ENCODE measurements at places on chromosomes 2 and 18.

GRCh38 chr2:235658351-235659174, 164.7 kb downstream of the AGAP1 start:
- DNase-seq, result no peak

GRCh38 chr2:98881153-98881650, 54.8 kb downstream of the CRACDL start:
- DNase-seq, result no peak

DNA sequence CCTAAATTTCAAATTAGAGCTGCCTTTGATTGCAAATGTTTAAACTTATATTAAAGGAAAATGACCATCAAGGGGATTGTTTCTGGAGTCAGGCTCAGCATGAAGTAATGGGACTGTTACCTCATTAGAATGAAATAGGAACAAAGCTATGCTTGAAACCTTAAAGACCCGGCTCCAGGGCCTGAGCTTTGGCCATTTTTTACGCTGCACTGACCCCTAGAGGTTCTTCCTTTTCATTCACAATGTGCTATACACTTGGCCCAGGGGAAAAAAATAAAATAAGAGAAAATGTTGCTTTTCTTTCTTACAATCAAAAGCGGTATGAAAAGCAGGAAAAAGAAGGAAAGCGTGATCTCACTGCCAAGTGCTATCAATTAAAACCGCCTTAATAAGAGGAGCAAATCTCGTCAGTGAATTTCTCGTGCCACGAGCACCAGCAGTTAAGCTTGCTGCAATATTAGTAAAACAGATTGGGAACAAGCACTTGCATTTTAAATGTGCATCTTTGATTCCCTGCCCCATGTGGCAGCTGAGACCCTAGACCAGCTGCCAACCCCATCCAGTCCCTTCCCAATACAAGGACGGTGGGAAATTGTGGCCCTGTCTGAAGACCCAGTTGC, 96.6 kb downstream of the MBD2 start:
- no peak for DNase-seq

- DNase-seq, result no peak
Observed at GRCh38 chr2:136444323-136444722, 321.0 kb upstream of the THSD7B start.

DNA sequence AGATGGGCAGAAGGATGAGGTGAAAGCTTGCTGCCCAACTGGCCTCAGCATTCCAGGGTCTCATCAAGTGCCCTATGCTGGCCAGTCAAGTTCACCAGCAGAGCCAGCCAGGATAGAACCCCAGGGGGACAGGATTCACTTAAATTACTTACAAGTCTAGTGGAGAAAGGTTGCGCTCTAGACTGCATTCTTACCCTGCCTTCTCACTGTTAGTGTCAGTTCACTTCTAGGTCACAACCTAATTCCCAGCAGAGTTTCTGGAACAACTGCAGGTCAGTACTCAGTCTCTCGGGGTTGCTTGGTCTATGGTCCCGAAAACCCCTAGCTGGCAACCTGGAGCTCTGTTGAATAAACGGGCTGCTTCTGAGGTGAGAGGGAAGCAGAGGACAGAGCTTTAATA, 32.9 kb upstream of the GALNT14 start:
- no peak for DNase-seq

DNA sequence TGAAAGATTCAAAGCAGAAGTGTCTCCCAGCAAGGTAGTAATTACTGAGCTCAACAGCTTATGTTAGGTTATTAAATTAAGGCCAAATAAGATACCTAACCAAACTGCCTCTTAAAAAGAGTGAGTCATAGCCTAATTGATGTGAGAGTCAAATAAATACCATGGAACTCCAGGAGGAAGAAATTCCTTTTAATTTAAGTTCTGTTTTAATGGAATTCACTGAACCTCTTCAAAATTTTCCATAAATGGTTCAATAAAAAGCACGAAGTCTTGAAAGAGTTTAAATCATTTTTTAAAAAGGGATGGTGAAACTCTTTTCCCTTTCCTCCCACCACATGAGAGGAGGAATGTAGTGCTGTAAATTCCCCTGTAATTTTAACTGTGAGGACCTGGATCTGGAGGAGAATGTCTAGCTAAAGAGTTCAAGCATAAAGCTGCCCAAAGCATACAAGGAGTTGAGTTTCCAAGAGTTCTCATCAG, 180.8 kb upstream of the MMADHC start:
- no peak for DNase-seq

GRCh38 chr2:26577442-26578112, 63.6 kb downstream of the CIB4 start:
- DNase-seq, result peak; percentile 30

DNA sequence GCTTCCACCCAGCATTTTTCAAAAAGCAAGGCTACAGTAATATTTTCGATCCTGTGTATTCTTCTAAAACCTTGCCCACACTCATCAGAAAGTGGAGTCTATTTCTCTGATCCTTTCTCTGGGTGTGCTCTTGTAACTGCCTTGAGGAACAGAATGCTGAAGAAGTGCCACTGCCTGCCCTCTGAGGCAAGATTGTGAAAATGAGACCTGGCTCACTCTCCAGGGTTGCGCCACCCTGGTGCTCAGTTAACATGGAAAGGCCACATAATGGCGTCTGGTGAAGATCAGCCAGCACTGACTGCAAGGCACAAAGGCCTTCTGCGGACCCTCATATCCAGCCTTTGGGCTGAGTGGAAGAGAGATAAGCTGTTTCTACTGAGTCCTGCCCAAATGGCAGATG, 11.2 kb upstream of the SH3RF3 start:
- no peak for DNase-seq

GRCh38 chr18:70720607-70721006, 431.8 kb downstream of the SOCS6 start:
- no peak for DNase-seq

DNA sequence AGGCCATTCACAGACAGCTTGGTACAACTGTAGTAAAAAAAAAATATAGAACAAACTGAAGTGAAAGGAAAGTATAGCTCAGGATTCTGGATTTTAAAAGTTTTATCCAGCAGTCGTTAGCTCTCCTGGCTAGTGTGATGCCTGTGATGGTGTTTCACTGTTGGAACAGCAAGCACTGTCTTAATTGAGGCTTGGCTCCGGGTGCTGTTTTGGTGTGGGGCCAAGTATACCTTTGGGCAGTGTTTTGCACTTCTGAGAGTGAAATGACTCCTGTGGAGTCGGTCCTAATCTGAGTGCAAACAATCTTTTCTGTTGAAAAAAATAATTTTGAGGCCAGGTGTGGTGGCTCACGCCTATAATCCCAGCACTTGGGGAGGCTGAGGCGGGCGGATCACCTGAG, 28.7 kb upstream of the RAB1A start:
- no peak for DNase-seq

GRCh38 chr2:240128608-240129145, 7.4 kb downstream of the COPS9 start:
- DNase-seq, result no peak

GRCh38 chr18:9619990-9620389, 5.6 kb upstream of the PPP4R1 start:
- DNase-seq, result no peak

DNA sequence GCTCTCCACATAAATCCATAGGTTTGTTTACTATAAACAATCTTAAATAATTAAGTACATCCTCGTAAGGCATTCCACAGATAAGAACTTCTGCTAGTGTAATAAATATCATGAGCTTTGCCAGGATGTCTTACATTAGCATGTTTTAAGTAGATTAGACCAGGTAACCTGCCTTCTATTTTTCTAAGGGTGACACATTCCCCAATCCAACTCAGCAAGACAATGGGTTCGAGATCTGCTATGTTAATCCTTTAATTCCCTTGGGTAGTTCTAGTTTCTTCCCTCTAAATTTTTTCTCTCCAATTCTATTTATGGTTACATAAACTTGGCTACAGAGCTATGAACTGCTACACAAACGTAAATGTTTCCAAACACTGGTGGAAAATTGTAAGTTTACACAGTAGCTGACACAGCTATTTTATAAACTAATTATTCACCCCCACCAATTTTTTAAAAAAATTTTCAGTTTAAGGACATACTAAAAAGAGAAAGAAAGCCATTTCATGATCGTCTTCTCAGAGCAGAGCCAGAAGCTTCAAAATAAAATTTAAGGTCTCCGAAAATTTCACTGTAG, 386.5 kb upstream of the SLC39A10 start:
- no peak for DNase-seq

DNA sequence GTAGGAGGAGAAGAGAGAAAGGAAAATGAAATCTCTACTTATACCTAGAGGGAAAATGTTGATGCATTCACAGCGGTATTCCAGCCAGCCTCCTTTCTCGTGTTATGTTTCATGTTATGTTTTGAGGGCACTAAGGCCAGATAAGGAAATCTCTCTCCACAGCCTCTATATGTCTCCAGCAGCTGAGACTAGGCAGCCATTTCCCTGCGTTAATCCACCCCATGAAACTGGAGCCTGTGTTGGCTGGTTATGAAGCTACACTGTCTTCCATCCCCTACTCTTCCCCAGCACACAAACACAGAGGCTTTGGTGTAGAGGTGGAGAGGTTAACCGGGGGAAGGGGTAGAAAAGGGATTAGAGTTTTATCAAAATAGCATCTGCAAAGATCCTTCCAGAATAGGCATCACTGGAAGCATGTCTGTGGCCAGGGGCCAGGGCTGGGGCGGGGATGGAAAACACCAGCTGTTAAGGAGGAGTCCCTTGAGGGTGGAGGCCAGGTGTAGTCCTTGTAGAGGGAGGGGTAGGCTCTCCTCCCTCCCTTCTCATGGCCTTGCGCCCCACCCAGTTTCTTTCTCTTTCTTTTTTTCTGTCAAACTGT, 100.9 kb upstream of the TNP1 start:
- no peak for DNase-seq

DNA sequence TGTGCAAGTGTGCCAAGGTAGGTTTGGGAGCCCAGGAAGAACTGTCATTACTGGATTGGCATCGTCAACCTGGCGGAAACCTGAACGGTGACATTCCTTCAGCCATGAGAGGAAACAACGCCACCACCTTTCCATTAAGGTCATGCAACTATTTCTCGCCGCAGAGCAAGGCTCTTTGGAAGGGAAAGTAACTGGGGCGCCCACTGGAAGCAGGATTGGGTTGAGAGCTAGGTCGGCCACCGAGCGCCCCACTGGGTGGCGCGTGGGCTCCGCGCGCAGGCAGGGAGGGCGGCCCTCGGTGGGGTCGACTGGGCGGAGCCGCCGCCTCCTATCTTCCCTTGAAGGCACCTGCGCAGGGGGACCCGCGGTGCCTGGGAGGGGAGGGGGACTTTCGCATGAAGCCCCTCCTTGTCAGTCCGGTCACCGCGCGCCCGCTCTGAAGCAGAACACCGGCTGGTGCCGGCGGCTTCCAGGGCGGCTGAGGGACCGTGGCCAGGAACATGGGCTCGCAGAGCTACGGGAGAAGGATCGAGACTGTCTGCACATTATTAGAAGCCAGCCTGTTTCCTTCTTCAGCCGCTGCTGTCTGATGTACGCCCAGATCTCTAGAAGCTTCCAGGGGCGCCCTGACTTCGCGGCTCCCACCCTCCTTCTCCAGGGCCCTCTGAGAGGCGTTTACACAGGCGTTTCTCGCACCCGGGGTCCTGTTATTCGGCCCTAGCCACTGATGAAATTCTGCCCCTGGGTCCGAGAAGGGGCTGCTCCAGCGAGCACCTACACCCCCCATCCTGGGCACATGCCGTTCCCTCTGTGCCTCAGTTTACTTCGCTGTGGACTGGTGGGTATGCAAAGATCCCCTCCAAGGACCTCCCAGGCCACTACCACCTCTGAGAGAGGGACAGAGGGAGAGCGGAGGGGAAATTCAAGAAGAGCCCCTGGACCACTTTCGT, 27.3 kb upstream of the MAL start:
- no peak for DNase-seq

DNA sequence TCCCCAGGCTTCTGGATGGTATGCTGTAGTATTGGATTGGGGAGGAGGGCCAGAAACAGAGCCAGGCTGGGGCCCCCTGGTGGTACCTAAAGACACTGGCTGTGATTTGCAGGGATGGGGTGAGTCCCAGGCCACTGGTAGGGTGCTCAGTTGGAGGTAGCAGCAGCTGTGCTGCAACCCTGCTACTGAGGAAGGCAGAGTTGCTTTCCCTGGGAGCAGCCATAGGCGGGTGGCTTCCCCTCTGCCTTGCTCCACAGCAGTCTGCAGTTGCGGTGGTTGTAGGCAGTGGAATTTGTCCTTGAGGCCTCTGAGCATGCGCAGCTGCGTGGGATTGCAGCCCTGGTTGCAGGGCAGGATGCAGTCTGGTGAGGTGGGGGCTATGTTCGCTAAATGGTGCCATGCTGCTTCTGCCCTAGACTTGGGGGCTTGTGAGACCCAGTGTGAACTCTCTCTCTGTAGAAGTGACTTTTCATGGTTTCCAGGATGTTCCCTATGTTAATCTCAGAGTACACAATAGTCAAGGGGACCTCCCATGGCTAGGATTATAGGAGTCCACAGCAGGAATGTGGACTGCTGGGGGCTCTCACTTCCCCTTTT, 443.5 kb downstream of the XIRP2 start:
- DNase-seq, result no peak

DNA sequence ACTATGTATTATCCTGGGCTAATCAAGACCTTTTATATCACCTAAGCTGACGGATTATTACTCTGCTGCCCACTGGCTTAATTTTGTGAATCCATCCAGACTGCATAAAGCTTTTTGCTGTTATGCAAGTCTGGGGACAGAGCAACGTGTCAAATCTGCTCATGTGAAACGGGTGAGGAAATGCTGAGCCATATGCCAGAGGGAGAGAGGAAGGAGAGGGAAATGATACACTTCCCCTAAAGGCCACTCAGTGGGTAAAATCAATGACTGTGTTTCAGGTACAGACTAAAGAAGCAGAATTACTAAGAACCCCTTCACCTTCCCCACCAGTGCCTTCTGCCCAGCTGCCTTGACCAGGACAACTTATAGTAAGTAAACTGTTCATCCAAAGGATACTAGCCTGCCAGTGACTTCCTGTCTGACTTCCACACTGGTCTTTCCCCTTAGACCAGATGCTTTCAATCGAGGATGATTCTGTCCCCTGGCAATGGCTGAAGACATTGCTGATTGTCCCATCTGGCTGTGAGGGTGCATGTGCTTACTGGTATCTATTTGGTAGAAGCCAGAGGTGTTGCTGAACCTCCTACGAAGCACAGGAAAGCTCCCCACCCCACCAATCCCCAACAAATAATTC, 43.0 kb downstream of the STAT1 start:
- DNase-seq, result no peak

DNA sequence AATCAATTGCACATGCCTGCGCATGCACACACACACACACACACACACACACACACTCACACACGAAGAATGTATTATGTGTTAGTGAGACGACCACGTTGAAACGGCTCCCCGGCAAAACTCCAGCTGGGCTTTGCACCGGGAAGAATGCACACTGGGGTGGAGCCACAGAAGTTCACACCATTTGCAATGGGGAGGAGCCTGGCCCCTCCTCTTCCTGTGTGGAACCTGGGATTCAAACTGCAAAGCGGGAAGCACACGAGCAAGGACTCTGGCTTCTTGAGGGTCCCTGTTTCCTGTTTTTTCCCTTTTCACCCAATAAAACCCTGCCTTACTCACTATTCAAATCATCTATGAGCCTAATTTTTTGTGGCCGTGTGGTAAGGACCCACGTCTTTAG, 304.0 kb upstream of the TMEFF2 start:
- DNase-seq, result no peak

- DNase-seq, result no peak
Observed at GRCh38 chr2:195850764-195851163, 193.7 kb downstream of the SLC39A10 start.
